Mucosa of descending colon (tissue), 3 donors: ENCODE measurements at places on chromosomes 13 and 19.

- no peak for DNase-seq
Measured at GRCh38 chr13:45518525-45519245, 53.9 kb downstream of the COG3 start.

GRCh38 chr19:48194041-48194843 is 23.8 kb downstream of the ZSWIM9 start:
- DNase-seq = peak; percentile 26

GRCh38 chr19:39924952-39925351 is 9.5 kb downstream of the FCGBP start:
- DNase-seq = no peak

DNA sequence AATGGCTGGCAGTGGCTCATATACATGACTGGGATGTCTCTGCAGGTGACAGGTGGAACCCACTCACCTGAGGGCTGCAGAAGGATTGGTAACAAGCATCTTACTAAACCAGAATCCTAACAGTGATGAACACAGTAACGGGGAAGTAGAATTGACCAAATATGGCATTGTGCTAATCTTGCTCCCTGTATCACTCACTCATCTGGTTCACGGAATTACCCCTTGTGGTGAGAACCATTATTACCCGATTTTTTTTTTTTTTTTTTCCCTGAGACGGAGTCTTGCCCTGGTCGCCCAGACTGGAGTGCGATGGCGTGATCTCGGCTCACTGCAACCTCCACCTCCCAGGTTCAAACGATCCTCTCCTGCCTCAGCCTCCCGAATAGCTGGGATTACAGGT is 69.5 kb downstream of the PTPRS start:
- no peak for DNase-seq

DNA sequence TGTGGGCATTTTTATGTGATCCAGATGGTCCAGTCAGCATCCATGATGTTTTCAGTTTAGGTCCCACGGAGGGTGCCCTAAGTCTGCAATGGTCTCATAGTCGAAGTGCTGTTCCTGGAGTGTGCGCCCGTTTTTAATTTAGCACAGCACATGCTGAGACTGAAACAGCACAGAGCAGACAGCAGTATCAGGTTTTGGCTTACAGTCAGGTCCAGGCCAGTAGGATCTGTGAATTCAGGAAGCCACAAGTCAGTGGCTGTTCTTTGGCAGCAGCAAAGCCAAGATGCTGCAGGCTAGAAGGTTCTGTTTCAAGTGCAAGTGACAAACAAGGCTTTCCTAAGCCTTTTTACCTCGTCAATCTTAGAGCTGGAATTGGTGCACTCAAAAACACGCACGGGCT is 18.3 kb downstream of the FBXO27 start:
- no peak for DNase-seq

- DNase-seq = no peak
Measured at GRCh38 chr13:35978607-35979316, 152.4 kb downstream of the DCLK1 start.

GRCh38 chr19:6095760-6096159 is 14.5 kb downstream of the RFX2 start:
- no peak for DNase-seq

DNA sequence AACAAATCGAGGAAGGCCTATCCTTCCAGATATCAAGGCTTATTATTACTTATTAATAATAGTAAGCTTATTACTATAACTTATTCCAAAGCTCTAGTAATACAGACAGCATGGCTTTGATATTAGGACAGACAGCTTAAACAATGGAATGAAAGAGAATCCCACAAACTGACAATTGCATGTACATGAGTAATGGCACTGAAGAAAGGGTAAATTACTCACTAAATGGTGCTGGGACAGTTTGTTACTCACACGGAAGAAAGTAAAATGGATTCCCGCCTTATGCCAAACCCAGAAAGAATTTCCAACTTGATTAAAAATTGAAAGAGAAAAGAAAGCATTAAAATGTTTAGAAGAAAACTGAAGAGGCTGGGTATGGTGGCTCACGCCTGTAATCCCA is 60.3 kb downstream of the MIPEP start:
- no peak for DNase-seq

GRCh38 chr19:40703029-40703755 is 12.7 kb upstream of the NUMBL start:
- no peak for DNase-seq

DNA sequence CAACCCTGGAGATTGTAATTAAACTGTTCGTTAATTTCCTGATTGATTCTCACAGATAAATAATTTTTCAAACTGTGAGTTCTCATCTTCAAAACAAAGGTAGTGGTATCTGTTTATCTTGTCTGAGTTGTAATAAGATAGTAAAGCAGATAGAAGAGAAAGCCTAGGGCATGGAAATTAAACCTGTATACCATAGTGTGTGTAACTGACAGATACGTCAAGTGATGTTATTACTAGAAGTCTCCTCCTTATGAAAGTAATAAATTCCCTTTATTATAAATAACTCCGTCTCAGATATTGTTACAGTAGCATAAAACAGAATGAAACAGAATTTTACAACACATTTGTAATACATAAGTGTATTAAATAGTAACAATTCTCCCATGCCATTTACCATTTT is 1065.1 kb downstream of the SLITRK1 start:
- DNase-seq = no peak

- no peak for DNase-seq
Measured at GRCh38 chr19:51691584-51692428, 1.3 kb upstream of the SPACA6 start.

- DNase-seq = no peak
Measured at GRCh38 chr13:99893567-99893966, 78.0 kb downstream of the ZIC5 start.

DNA sequence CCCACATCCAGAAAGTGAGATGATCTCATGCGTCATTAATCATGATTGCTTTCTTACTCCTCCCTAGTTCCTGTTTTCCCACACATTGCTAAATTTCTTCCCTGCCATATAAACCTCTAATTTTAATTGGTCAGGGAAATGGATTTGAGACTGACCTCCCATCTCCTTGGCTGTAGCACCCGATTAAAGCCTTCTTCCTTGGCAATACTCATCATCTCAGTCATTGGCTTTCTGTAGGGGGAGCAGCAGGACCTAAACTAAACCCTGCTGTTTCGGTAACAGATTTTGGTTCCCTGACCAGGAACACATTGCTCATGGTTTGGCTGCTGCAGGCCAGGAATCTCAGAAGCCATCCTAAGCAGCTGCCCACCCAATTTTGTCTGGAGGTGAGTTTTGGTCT is 61.7 kb downstream of the SPRYD7 start:
- DNase-seq = no peak

- DNase-seq = no peak
Measured at GRCh38 chr19:39030854-39031367, 1.4 kb downstream of the FBXO27 start.

DNA sequence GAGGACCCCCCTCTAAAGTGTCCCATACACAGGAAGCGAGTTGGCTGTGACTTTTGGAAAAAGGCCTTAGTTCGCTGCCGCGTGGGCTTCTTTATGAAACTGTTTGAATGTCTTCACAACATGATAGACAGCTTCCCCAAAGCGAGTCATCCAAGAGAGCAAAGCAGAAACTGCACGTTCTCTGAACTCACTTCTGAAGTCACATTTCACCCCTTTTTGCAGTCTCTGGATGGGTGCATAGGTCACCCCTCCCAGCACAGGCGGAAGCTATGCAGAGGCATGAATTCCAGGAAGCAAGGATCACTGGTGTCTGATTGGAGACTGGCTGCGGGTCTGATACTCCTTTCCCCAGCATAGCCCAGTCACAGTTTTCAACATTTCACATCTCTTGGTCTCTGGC is 10.6 kb downstream of the GPI start:
- no peak for DNase-seq

DNA sequence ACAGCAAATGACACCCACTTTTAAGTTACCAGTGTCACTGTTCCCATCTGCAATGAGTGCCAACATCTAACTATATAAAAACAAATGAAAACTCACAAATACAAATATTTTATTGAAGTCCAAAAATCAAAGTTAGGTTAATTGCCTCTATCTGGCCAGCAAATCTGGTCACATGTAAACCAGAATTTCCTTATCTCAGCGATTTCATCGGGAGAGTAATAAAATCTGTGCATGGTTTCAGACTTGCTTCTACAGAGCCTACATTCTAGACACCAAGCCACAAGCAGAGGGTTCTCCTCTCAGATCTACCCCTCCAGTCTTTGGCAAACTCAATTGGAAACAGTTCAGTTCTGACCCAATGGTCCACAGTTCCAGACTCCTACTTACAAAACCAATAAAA is 189.6 kb downstream of the ABCC4 start:
- no peak for DNase-seq

- no peak for DNase-seq
Measured at GRCh38 chr13:21537105-21537504, 66.9 kb downstream of the MICU2 start.

GRCh38 chr13:114111577-114111976 is 20.8 kb downstream of the RASA3 start:
- DNase-seq = no peak

DNA sequence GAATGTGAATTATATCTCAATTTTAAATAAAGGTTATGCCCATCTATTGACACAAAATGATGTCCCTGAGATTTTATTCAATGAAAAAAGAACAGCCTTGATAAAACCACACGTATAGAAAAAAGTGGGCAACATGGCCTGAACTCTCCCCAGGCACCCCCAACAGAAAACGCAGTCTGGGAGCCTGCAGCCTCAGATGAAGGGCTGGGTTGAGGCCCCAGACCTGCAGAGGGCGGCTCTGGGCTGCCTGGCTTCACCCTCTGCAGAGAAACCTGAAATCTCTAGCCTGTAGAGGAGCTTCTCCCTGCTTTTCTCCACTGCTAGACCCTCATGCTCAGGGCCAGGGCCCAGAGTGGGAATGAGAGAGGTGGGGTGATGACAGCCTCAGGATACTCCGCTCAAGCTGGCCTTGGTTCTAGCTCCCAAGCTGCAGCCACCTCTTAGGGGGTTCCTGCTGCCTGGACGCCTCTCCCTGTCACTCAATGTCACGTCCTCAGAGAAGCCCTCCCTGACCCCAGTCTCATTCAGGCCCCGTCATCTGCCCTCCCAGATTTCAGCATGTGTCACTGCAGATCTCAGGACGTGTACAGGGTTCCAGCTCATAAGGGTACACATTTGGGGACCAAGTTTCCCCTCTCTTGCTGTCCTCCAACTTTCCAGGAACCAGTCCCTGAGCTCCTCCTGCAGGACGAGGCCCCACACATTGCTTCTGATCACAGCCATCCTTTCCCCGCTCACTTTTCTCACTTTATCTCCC is 1.8 kb downstream of the MBD3 start:
- no peak for DNase-seq

DNA sequence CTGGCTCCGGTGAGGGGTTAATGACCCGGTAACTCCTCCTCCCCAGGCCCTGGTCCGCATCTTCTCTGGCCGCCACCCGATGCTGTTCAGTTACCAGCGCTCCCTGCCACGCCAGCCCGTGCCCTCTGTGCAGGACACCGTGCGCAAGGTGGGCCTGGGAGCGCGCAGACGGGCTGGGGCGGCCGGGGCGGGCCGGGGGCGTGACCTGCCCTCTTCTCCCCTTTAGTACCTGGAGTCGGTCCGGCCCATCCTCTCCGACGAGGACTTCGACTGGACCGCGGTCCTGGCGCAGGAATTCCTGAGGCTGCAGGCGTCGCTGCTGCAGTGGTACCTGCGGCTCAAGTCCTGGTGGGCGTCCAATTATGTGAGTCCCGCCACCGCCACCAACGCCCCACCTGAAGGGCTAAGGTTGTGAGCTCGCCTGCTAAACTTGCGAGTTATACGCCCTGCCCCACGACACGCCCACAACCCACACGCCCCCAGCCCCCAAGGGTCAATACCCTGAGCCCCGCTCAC is 10.4 kb downstream of the CPT1C start:
- no peak for DNase-seq

GRCh38 chr19:34504273-34504808 is 22.8 kb downstream of the WTIP start:
- no peak for DNase-seq

GRCh38 chr13:97226788-97227627 is 4.9 kb downstream of the MBNL2 start:
- peak; percentile 51 for DNase-seq

DNA sequence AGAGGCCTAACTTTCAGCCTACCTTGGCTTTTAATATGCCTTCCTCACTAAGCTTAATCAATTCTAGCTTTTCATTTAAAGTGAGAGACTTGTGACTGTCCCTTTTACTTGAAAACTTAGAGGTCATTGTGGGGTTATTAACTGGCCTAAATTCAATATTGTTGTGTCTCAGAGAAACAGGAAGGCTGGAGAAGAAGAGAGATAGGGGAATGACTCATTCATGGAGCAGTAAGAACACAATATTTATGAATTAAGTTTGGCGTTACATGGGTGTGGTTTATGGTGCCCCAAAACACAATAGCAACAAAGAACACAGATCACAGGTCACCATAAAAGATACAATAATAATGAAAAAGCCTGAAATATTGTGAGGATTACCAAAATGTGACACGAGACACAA is 612.1 kb downstream of the TBC1D4 start:
- DNase-seq = no peak

GRCh38 chr19:33767898-33768413 is 28.7 kb upstream of the KCTD15 start:
- DNase-seq = no peak

GRCh38 chr13:48246102-48246501 is 13.1 kb downstream of the ITM2B start:
- no peak for DNase-seq

DNA sequence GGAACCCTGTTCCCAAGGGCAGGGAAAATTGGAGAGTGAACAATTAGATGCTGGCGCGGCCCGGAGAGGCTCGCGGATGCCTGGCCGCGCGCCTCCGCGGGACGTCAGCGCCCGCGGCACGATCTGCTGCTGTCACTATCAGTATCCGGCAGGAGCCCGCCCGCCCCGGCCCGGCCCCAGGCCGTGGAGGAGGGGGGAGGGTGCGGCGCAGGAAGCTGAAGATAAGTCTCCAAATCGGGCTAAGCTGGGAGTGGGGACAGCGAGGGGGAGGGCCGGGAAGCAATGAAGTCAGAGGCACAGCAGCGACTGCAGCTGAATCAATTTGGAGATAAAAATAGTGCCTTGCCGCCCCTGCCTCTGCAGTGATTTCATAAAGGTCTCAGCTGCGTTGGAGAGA is 441.5 kb upstream of the KLF12 start:
- peak; percentile 58 for DNase-seq

DNA sequence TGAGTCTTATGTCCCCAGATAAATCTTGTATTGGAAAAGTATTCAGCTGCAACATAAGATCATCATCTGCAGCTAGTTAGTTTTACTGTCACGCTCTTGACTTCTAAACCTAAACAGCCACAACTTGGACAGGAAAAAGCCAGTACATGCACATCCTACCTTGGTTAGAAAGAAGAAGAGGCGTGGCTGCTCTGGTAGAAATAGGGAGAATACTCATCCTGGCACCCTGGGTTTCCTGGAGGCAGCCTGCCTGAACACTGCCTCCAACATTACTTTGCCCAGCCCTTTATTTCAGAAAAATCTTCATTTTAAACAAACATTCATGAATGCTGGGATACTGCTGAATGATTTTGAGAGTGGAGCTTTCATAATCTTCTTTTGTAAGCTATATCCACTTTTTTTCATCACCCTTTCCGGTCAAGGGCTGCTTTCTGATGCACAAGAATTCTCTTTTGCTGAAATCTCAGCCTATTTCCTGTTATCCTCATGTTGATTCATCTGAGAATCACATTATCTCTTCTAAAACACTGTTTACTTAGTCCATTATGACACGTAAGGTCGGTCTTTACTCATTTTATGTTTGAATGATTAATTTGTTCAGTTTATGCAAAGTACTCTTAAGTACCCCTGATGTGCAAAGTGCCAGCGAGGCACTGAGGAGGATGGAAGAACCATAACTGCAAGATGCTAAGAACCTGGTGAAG is 55.2 kb downstream of the STARD13 start:
- no peak for DNase-seq

GRCh38 chr19:40163541-40164129 is 27.6 kb upstream of the MAP3K10 start:
- no peak for DNase-seq

GRCh38 chr13:27147530-27148170 is 24.0 kb downstream of the USP12 start:
- DNase-seq = no peak
